ENCODE measurements at places on chromosomes 5 and 9. TPM values are rescaled to one million over a fixed set of nuclear protein-coding genes. Genes with fewer than 3 reads are reported as not detected.

The MIGA2 gene
- total RNA-seq = 88.3 TPM

The LOX gene
- total RNA-seq = not detected

The FOCAD gene
- total RNA-seq = 16.0 TPM

DNA sequence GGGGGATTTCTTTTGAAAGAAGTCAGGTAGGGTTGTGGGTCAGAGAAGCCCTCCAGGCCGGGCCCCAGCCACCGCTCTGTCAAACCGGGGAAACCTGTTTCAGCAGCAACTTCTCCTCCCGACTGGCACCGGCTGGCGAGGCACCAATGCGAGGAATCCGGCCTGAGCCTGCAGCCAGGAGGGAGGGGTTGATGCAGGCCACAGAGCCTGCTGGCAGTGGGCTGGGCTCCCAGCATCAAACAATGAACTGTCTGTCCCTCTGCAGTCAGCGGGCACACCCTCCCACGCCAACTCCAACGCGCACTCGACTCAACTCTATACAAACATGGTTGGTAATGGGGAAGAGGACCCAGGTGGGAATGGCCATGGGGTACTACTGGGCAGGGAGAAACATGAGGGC is 12.1 kb downstream of the PCDH1 start:
- DNase-seq = no peak

GRCh38 chr9:111615928-111616327 is 15.2 kb upstream of the DNAJC25 start:
- DNase-seq = no peak

DNA sequence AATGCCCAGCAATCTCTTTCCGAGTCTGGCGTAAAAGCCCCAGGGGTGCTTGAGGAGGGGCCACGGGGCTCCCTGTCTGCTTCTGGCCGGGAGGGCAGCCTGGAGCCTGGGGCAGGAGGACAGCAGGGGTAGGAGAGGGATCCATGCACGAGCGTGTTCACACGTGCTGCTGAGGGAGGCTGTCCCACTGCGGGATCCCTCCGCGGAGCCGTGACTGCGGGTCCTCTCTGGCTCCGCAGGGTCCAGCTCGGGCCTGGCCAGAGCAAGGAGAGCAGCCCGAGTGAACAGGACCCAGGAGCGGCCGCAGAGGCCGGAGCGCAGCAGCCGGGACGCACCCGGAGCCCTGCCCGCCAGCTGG is 78.4 kb downstream of the ZNF354C start:
- DNase-seq = no peak

GRCh38 chr5:96660971-96661854 is 963 bp upstream of the CAST start:
- peak; percentile 61 for DNase-seq

DNA sequence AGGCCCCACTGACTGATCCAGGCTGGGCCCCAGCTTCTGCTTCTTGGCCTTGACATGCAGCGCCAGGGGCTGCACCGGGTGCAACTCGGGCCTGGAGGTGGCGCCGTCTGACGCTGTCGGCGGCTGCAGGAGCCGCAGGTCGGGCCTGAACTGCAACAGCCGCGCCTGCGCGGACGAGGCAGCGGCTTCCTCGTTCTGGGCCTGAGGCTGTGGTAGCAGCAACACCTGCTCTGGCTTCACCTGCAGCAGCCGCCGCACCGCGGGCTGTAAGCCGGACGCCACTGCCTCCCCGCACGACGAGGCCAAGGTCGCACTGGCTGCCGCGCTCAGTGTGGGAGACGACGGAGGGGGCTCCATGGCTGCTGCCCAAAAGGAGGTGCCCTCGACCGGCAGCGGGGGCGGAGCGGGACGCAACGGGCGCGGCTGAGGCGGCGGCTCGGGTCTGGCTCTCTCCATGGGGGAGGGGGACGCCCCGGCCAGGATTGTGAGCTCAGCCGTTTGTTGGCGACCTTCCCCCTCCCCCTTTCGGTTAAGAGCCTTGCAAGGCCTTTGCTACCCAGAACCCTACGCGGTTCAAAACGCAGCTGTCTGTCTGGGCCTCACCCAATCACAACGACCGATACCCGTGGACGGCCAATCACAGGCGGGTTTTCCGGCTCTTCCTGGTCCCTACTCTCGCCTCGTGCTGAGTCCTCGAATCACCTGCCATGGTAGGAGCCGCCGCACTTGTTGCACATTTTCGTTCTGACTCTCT is 438 bp downstream of the SOX30 start:
- peak; percentile 75 for DNase-seq

GRCh38 chr5:42225009-42225408 is 198.2 kb upstream of the GHR start:
- no peak for DNase-seq

DNA sequence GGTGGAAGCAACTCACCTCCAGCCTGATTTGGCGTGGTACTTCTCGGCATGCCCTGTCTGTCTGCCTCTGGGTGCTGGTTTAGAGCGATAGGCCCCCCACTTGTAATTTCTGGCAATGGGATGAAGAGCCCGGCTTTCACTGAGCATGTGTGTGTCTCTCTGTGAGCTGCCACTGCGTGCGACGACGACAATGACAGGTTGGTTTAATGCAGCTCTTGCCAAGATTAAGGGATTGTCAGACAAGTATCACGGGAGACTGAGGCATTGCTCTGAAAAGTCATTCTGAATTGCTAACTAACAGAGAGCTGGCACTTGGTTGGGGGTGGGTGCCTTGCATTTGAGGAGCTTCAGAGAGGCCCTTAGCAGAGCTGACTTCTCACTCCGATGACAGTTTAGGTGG is 348.8 kb upstream of the CLINT1 start:
- no peak for DNase-seq

- DNase-seq = no peak
Observed at GRCh38 chr9:33297432-33297831, 7.1 kb downstream of the NFX1 start.

DNA sequence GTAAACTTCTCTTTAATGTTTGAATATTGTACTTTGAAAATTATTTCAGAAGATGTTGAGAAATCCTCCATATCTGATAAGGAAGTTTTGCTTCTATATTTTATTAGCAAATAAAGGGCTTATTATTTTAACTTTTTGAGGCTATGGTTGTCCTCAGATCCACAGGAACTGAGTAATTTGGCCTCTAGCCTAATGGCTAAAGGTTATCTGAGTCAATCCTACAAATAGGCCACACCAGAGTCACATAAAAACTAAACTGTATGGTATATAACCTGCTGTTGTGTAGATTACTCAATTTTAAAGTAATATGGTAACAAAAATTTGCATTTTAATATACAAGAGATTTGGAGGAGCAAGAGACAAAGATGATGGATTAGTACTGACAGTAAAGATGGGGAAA is 549.2 kb upstream of the GRAMD2B start:
- no peak for DNase-seq

- no peak for DNase-seq
Observed at GRCh38 chr5:83987513-83988292, 267.0 kb upstream of the HAPLN1 start.

GRCh38 chr9:113463418-113464285 is at the start of gene RGS3:
TSS of gene RGS3 (plus strand) at chr9:113463727. CDS start at chr9:113463803, 76 bp downstream.
- no peak for DNase-seq
